Trophoblast cell (in vitro differentiated cells and primary cell): ENCODE measurements at places on chromosomes 13 and 19.

DNA sequence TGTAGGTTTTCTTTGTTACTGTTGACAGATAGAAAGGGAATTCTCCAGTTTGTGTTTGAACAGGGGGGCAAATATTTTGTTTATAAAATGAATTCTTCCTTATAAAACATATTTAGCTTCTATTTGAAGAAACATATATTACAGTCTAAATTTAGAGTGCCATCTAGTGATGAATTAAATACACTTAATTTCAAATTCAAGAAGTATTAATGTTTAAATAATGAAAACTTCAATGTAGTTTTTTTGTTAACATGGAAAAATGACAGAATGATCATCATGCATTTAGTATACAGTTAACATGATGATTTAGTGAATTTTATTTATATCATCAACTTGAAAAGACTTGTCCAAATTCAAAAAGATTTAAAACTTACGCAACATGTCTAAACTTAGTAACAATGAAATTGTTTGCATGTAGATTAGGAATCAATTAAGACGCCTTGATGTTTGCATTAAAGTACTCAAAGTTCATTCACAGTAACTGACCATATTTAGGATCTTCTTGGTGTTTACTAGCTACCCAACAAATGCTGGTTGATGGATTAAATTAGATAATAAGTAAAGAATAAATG is 765.9 kb upstream of the SLITRK1 start:
- DNase-seq, result no peak

DNA sequence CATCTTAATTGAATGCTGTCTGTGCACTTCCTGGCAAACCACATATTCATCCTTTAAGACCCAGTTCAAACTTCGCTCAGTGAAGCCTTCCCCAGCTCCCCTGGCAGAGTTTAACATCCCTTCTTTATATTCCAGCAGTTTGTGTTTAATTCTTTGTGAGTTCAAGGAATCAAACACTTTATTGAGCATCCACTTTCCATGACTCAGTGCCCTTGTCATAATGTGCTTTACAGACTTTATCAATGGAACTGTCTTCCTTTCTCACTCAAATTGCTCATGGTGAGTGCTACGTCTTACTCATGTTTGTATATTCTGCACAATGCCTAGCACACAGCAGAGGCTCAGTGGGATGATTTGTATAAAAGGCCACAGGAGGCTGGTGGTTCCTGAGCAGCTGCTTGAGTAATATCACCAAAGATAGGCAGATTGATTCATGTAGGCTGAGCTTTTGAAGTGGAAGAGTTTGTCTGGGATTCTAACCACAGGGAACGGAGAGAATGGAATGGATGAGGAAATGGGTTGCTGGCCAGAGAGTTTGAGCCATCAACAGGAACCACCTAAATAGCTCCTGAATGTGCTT is 44.2 kb downstream of the SERTM1 start:
- DNase-seq, result no peak

DNA sequence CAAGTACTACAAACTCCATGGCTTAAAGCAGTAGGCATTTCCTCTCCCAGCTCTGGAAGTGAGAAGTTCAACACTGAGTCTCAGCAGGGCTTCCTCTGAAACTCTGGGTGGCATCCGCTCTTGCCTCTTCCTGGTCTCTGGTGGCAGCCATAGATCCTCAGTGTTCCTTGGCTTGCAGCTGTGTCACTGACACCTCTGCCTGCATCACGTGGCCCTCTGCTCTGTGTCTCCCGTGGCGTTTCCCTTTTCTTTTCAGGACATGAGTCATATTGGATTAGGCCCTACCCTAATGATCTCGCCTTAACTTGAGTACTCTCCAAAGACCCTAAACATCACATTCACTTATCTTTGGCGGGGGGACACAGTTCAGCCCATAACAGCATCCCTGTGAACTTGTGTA is 466.7 kb downstream of the MYO16 start:
- DNase-seq, result no peak

- no peak for DNase-seq
These were observed 391.0 kb downstream of the FGF9 start for GRCh38 chr13:22061806-22062391.

GRCh38 chr19:5448374-5448773 is 6.8 kb upstream of the ZNRF4 start:
- no peak for DNase-seq

GRCh38 chr13:95647321-95647720 is 2.8 kb upstream of the DZIP1 start:
- DNase-seq, result no peak

DNA sequence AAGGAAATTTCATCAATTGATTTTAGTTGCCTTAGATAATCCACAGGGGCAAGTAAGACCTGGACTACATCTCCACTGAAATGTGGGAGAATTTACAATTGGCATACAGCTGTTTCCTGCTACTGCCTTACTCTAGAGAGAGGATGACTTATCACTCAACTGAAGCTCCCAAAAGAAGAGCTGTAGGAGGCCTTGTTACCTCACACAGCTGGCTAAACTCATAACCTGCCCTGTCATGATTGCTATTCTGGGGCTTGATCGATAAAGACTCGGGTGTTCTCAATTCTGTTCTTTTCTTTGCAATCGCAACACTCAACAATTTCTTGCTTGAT is 1396.4 kb downstream of the EFNB2 start:
- DNase-seq, result no peak
